ENCODE measurements at places on chromosomes 4 and X. TPM values are rescaled to one million over a fixed set of nuclear protein-coding genes. Genes with fewer than 3 reads are reported as not detected.

GRCh38 chr4:100130491-100130890 is 59.8 kb downstream of the DDIT4L start:
- H3K36me3 ChIP-seq: no peaks in the 10 kb centered on the region
- no peak overlapping the region for H3K27ac ChIP-seq
- no peaks in the 10 kb centered on the region for H3K4me1 ChIP-seq

DNA sequence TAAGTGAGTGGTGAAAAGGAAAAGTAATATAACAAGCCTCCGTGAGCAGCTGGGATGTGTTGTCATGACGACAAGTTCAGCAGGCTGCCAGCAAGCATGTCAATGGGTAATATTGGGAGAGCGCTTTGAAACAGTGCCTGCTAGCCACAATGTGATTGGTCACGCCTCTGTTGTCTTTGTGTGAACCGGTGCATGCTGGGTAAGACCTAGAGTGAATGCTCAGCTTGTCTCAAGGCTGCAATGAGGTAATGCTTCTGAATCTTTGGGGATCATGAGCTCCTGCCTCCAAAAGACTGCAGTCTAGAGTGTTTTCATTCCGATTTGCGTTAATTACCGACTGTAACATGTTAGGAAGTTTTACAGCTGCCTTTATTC is 54.9 kb downstream of the STOX2 start:
- no peaks in the 10 kb centered on the region for H3K4me1 ChIP-seq
- H3K27me3 ChIP-seq: no peaks in the 10 kb centered on the region
- H3K36me3 ChIP-seq: no peaks in the 10 kb centered on the region
- no peak for DNase-seq

- H3K36me3 ChIP-seq: no peaks in the 10 kb centered on the region
- H3K27me3 ChIP-seq: no peaks in the 10 kb centered on the region
- no peak overlapping the region for H3K4me3 ChIP-seq
- peak; percentile 12 for DNase-seq
These were observed 23.0 kb downstream of the NAT8L start for GRCh38 chr4:2082118-2082517.

- no peaks in the 10 kb centered on the region for H3K27me3 ChIP-seq
- H3K27ac ChIP-seq: no peak overlapping the region
- peak; percentile 17 for DNase-seq
- no peaks in the 10 kb centered on the region for H3K36me3 ChIP-seq
These were observed 196.3 kb upstream of the GATB start for GRCh38 chr4:151957153-151957552.

Gene UGT2B15
- 0.14 TPM for total RNA-seq

Gene PABPC5
- total RNA-seq: 1.0 TPM

Data from upper lobe of left lung (tissue), 6 donors.